ENCODE measurements at places on chromosomes 5 and 9.

GRCh38 chr5:56421246-56422075, 188.3 kb upstream of the ANKRD55 start:
- DNase-seq = no peak

GRCh38 chr5:27387535-27388073, 349.2 kb upstream of the CDH9 start:
- no peak for DNase-seq

- DNase-seq = no peak
These were observed 21.3 kb downstream of the WWC1 start for GRCh38 chr5:168312606-168313295.

DNA sequence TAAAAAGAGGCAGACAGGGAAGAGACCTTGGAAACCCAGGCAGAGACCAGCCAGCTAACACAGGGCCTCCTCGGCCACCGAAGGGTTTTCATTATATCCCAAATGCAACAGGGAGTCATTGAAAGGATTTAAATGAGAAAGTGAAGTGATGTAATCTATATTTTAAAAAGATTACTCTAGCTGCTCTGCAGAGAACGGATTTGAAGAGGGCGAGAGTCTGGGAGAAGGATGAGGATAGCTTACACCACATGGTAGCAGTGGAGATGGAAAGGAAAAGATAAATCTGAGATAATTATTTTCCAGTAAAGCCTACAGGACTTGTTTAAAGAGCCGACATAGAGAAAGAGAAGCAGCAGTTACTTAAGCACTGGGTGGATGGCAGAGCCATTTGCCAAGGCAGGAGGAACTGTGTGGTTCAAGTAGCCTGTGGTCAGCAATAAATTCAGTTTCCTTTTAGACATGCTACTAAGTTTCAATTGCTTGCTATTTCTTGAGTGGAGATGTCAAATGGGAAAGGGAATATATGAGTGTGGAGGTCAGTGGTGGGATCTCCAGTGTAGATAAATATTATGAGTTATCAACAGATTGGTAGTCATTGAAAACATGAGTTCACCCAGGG, 9.3 kb downstream of the FBN2 start:
- DNase-seq = no peak

- DNase-seq = no peak
These were observed 354.2 kb downstream of the ARL15 start for GRCh38 chr5:53956196-53956595.

DNA sequence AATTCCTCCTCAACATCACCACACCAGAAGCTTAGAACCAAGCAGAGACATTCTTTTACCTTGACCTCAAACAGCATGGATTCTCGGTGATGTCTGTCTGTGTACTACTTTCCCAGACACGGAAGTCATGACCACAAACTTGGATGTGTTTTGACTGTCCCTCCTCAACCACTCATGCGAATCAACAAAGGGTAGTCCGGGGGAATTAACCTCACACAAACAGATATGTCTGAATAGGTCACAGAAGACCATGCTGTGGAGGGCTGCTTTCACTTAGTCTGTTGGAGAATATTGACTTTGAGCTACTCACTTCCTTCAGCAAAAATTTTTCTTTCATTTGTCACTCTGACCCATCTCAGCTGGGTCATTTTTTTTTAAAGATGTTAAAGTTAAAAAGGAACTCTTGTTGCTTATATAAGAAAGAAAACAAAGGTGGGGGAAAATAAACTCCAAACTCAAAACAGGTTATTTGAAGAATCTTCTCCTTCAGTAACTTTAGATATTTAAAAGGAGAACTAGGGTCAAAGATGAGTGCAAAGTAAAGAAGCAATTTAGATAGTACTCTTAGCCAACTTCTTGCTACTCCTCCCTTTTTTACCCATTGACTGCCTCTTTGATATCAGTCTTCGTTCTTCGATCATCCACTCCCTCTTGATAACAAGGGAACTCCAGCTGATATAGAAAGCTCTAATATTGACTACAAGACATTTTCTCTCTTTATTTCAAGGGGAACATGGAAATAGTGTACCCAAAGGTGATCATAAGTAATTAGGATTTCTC, 343.4 kb upstream of the CDH6 start:
- DNase-seq = no peak

DNA sequence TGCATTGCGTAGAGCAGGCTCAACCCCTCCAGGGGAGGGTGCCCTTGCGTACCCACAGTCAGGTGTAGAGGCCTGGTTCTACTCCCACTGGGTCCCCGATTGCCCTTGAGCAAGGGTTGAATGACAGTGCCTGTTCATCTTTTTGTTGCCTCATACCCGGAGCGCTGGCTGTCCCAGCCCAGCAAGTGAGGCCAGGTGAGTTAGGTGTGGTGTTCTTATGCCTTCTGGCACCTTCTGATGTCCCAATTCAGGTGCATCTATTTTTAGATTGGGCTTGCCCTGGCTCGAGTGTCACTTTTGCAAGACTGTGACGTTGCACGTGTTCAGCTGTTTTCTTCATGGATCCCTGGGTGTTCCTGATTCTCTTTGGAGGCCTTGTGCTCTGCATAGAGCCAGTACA, 257.8 kb downstream of the GOLPH3 start:
- DNase-seq = no peak

DNA sequence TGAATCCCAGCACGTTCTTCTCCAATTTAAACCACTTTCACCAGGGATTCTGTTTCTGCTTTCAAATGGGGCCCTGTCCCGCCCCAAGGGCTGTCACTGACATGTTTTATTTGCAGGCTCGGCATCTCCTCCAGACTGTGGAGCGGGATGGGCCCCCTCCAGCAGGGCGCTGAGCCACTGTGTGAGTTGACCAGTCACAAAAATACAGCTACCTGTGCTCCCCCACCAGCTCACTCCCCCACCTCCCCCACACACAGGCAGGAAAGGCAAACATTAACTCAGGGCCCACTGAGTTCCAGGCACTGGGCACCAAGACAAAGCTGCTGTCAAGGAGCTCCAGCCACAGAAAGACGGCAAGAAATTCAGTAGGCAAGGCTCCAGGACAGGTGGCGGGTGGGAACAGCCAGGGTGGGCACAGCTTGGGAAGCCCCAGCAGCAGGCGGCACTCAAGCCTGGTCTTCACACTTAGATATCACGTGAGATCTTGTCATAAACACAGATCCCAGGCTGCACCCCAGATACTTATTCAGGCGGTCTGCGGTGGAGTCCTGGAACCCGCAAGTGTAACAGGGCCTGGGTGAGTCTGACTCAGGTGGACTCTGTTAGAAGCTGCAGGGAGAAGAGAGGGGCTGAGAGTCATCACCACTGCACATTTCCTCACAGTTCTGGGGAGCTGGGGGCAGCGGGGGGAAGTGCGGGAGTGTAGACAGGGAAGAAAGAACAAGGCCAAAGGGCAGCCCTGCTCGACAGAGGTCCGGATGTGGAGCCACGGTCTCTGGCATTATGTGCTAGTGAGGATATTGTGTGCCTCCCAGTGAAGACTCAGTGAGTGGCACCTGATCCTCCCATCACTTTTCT, 44.7 kb downstream of the OR2V1 start:
- no peak for DNase-seq

GRCh38 chr5:171355302-171355724, 32.3 kb upstream of the NPM1 start:
- no peak for DNase-seq

DNA sequence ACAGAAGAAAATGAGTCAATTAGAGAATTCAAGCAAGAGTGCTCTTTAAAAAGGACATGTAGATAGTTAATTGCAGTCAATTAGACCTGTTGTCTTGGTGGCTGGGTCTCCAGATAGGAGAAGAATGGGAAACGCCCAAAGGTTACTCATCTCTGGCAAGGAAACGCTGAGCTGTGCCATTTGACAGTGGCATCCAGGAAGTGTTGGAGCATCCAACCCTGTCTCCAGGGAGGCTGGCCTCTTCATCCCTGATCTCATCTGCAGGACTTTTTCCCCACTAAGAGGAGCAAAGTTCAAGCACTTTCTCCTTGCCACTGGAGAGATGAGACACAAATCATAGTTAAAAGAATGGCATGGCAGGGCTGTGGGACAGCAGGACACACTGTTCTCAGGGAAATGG, 111.7 kb upstream of the MSX2 start:
- DNase-seq = no peak
